ENCODE measurements at places on chromosomes 5 and 9.
A peak's percentile ranks its signal among the peaks of the same experiment; 100 is the strongest.

DNA sequence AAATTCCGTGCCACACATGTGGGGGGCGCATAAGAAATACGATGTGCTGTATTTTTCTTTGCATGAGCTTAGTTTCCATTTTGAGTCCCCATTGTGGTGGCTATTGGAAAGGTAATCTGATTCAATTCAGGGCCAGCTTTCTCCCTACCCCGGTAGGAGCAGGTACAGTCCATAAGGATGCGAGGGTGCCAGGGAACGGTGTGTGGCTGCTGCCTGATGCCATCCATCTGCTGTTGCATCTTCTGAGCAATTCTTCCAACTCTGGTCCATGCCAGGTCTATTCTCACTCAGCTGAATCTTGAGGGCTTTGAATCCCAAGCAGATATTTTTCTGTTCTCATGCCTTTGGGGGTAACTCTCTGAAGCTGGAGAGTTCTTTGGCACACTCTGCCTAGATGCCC is 392.7 kb downstream of the AGTPBP1 start:
- no peak for ATAC-seq

DNA sequence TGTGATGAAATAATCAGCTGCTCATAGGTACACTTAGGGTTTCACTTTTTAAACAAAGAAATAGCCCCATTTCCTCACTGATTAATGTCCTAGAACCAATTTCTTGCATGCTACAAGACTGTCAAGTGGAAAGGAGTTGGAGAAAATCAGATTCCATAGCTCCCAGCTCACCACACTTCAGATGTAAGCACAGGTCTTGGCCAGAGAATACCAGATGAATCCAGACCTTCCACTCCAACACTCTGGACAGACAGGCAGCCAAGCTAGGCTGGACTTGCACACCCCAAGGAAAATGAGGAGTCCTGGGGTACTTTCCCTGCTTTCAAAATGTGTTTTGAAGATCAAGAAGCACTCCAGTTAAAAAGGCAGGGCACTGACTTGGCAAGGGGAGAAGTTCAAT is 68.5 kb downstream of the KLHL3 start:
- no peak for ATAC-seq

DNA sequence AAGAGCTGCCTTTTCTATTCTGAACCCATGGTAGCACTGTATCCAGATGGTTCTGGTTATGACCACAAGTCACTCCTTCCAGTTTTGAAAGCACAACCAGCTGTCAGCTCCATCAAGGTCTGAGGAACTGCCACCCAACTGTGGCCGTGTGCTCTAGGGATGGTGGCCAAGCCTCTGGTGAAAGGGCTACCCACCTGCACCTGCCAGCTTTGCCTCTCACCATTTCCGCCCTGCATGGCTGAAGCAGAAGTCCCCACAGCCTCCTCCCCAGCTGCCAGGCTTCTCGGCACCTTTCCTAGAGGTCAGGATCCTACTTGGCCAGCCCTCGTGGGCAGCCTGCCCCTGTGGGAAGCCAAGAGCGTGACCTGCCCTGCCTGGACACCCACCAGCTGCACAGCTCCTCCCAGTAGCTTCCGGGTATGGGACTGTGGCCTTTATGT is 16.8 kb downstream of the SEMA5A start:
- ATAC-seq = no peak

DNA sequence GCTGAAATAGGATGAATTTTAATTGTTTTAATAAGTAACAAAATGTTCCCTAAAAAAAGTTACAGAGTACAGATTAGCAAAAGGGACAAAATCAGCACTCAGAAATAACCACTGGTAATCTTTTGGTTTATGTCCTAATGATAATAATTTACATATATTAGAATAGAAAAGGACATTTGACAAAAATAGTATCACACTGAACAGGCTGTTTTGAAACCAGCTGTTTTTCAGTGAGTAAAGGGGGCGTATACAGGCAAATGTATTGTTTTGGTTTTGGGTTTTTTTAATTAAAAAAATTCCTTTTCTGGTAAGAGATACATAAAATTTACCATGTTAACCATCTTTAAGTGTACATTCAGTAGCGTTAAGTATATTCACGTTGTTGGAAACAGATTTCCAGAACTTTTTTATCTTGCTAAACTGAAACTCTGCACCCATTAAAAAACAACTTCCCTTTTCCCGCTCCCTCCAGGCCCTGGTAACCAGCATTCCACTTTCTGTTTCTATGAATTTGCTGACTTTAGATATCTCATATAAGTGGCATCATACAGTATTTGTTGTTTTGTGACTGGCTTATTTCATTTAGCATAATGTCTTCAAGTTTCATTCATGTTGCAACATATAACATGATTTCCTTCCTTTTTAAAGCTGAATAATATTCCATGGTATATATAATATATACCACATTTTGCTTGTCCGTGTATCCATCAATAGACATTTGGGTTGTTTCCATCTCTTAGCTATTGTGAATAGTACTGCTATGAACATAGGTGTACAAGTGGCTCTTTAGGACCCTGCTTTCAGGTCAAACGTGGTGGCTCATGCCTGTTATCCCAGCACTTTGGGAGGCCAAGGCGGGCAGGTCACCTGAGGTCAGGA is 20.6 kb upstream of the LARP1 start:
- ATAC-seq = no peak

DNA sequence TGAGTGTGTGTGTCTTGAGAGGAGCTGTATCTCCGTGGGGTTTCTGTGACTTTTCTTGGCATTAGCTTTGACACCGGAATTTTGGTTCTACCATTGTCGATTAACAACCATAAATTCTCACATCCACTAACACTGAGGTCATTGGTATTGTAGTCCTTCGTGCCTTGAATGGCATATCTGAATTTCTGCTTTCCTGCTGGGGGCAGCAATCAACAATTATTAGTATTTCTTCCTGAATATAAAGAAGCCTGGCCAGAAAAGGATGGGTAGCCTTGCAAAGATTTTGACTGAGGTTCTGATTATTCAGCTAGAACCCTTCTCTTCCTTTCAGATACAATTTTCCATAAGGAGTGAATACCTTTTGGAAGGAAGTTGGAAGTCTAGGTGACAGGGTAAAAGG is 33.5 kb upstream of the SHOC1 start:
- ATAC-seq = no peak

- ATAC-seq = no peak
Measured at GRCh38 chr9:116208417-116209232, 55.0 kb downstream of the PAPPA start.

- no peak for ATAC-seq
Measured at GRCh38 chr9:69190086-69190862, 16.2 kb downstream of the TJP2 start.

GRCh38 chr5:170333161-170333910 is 35.8 kb upstream of the LCP2 start:
- ATAC-seq = peak; percentile 49

DNA sequence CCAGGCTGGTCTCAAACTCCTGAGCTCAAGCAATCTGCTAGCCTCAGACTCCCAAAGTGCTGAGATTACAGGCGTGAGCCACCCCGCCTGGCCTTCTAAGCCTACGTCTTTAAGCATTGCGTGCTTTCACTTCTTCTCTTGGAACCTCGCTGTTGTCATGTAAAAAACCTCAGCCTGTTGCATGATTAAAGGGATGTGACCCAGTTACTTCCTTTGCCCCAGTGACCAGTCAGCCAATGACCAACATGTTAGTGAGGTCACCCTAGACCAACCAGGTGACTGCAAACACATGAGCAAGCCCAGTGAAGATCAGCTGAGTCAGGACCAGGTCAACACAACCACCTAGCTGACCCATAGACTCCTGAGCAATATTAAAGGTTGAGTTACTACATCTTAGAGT is 10.5 kb downstream of the KIF4B start:
- no peak for ATAC-seq

GRCh38 chr9:83669067-83669466 is 38.7 kb downstream of the UBQLN1 start:
- no peak for ATAC-seq

GRCh38 chr5:65769539-65769938 is 47.5 kb downstream of the NLN start:
- ATAC-seq = peak; percentile 37

DNA sequence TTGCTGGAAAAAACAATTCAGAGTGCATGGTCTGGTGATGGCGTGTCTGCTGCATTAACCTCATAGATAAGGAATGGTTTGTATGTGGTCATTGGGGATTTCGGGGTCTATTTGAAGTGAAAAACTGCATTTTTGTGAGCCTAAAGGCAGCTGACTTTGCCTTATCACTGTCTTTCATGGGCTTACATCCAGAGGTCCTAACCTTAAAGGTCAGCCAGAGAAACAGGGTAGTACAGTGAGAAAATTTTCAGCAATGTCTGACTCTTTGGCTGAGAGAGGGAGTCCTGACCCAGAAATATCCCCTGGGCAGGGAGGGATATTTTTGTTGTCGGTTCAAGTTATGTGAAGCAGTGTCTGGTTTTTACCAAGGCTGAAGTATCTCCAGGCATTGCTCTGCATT is 5.7 kb downstream of the PCSK5 start:
- no peak for ATAC-seq

- ATAC-seq = no peak
Measured at GRCh38 chr9:118609355-118610044, 759.7 kb downstream of the BRINP1 start.

GRCh38 chr5:24773261-24773660 is 128.5 kb upstream of the CDH10 start:
- no peak for ATAC-seq

DNA sequence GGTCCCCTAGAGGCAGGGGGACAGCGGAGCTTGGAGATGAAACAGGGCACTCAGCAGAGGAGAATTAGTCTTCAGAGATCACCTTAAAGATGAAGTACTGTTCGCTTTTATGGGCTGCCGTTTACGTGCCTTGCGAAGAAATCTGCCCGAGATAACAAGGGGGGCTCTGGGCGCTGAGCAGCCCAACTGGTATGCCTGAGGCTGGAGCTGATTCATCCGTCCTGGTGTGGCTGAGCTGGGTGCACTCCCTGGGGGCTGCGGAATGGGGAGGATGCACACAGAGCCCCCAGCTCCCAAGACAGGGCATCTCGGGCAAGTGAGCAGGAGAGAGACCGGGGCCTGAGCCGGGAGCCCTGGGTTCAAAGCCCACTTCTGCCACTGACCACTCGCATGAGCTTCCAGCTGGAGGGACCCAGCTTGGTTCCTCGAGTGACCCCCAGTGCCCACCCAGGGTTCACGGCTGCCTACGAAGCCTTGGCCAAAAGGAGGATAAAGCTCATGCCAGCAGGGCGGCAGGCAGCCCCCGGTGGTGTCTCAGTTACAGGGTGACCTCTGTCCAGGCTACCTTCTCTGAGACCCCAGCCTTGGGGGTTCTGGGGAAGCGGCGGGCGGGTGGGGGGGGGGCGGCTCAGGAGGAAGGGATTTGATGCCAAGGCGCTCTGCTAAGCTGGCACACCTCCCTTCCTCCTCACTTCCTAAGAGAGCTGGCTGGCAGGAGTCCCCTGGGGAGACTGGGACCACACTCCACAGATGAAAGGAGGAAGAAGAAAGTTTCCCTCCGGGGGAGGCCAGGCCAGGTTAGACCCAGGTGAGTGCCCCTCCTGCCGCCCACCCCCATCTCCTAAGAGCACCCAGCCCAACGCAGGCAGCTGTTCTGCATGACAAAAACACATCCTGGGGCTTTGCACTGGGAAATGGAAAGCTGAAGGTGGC is 5.7 kb downstream of the FIBCD1 start:
- ATAC-seq = no peak

- no peak for ATAC-seq
Measured at GRCh38 chr9:130426883-130427282, 17.9 kb upstream of the ASS1 start.

DNA sequence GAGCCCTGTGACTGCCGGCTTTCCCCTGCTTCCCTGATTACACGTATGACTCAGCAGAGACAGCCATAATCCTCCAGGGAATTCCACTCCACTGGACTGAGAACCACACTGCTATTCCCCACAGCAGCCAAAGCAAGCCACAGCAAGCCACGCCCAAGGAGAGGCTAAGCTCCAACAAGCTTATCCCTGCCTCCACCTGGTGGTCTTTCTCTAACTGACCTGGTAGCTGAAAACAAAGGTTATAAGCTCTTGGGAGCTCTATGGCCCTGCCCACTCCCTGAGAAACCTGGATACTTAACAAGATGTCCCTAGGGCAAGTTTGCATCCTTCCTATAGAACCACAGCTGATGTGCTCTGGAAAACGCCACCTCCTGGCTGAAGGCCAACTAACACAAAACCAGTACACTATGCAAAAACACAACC is 613.7 kb upstream of the CDH18 start:
- no peak for ATAC-seq

GRCh38 chr9:130368631-130369103 is 76.1 kb upstream of the ASS1 start:
- ATAC-seq = peak; percentile 94

DNA sequence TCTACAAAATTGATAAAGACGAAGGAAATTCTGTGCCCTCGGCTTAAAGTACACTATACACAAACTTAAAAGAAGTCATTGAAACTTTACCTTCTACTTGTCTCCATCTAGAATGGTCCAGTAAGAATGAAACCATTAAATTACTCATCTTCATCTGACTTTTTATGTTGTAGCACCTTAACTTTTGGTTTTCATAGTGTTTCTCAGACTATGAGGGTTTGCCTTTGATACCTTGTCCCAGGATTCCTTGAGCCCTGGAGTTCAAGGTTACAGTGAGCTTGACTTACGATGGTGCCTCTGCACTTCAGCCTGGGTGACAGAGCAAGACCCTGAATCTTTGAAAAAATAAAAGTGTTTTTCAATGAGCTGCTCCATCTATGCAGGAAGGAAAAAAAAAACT is 132.2 kb downstream of the CDC42SE2 start:
- ATAC-seq = peak; percentile 77

DNA sequence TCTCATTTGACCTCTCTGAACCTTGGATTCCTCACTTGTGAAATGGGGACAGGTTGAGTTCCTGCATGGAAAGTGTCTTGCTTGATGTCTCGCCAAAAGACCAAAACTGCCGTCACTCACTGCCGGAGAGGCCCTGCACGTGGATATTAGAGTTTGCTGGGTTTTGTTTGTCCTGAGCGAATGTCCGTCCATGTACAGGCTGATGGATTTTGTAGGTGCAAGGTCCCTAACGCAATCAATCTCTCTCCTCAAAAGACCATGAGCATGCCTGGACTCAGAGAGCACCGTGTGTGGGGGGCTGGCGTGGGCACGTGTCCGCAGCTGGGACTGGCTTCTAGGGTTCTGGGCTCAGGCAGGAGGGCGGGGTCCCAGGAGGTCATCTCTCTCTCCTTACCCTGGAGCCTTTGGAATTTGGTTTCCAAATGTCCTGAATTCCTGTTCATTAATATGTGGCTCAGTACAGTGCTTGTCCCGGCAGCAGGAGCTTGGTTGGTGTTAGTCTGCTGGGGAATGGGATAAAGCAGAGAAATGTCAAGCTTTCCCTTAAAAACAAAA is 146.0 kb upstream of the IER5L start:
- no peak for ATAC-seq

All from activated CD4-positive, CD25-positive, alpha-beta regulatory T cell treated with anti-CD3 and anti-CD28 coated beads, Interleukin-2, amount 50 U/mL, for 24 hours (primary cell).